ENCODE measurements at places on chromosomes 6 and 20.
A peak's percentile ranks its signal among the peaks of the same experiment; 100 is the strongest.

DNA sequence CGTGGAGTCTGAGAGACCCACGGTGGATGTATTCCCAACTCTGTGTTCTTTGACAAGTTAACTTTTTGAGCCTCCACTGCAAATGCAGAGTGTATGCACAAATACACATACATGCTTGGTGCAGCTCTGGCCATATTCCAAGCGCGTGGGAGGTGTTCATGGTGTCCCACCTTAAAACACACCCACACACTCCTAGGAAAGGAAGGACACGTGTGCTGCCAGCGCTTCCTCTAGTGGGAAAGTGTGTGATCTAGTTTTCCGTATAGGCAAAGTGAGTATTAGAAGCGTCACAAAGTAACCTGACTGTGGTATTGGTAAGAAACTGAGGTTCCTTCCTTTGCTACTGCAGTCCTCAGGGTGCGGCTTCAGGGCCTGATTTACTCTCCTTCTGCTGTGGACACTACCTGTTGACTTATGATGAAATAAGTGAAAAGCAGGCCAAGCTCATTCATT is 36.0 kb upstream of the MPC1 start:
- no peak for DNase-seq

DNA sequence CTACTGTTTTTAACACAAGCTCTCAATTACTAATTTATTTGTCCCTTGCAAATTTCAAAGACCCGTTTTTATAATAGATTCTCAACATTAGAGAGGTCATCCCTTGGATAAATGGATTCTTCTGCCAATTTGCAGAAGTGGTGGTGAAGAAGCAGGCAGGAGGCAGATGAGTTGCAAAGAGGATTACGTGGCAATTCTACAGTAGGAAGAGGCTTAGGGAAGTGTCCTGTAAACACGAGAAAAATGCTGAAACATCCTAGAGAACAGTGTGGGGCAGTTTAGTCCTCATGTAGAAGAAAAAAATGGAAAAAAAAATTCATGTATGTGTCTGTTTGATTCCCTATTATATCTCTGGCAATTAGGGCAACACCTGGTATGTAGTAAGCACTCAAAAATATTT is 87.6 kb downstream of the BMP2 start:
- DNase-seq: no peak

DNA sequence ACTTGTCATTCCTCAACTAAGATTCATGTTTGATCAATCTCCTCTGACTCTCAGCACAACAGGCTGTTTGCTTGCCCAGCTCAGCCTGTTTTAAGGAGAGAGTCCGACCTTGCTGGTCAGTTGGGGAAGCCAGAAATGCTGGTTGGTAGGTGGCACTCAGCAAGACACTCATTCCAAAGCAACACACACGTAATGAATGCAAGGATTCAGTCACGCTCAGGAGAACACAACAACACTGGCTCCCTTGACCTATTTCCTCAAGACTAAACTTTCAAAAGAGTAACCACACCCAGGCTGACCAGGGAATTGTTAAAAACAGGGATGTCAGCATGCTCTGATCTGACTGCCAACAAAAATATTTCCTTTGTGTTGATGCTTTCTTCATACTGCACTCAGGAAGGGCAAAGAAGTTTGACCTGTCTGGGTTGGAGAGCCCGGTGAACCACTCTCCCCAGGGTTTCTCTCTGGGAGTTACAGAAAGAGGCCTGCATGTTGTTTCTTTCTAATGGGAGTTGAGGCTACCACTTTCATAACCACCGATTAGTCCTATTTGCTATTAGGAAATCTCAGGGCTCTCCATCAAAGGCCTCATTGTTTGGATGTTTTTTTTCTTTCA is 25.6 kb upstream of the PREP start:
- DNase-seq: no peak

DNA sequence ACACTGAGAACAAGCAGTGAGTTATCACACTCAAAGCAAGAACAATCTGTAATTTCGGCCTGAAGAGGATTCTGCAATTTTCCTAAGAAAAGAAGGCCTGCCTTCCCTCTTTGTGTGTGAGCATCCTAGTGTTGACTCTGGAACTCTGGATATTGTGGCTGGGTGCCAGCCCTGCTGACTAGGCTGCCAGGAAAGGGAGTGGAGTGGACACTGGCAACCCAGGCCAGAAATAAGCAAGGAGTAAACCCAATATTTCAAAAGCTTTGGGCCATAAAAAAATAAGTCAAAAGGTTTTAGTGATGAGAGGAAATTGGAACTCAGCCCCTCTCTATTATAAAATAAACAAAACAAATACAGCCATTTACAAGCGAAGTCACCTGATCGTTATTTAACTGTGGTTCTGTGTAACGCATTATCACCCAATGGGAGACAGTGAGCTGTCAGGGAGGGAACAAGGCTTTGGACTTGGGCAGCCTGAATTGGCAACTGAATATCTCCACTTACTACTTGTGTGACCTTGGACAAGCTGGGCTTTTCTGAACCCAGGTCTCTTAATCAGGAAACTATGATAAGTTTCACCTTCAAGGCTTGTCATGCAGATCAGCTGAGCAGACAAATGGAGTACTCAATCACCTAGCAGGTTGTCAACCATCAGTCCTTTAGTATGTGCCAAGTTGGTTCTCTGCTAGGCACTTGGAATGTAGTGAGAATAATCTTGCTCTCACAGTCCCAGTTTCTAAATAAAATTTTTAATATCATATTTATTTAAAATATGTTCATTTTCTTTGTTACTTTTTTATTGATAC is 196.2 kb downstream of the PAX1 start:
- DNase-seq: peak; percentile 56

DNA sequence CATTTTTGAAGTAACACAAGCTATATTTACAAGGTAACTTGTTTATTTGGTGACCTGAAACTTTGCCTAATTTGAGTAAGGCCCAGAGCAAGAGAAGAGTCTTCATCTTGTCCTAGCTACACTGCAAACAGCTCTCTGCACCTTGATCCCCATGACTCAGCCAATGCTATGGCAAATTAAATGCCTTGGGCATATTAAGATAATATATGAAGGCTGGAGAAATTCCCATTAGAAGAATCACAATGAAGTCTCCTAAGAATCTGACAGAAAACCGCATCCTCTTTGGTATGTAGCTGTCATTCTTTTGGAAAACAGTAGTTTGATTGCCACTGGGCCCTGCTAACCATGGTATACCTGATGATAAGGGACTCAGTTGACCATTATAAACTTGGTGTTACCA is 204.5 kb downstream of the UBE3D start:
- no peak for DNase-seq

GRCh38 chr20:24894967-24895366 is 54.1 kb upstream of the CST7 start:
- no peak for DNase-seq

GRCh38 chr20:32465092-32465900 is 107.2 kb downstream of the ASXL1 start:
- DNase-seq: peak; percentile 64

DNA sequence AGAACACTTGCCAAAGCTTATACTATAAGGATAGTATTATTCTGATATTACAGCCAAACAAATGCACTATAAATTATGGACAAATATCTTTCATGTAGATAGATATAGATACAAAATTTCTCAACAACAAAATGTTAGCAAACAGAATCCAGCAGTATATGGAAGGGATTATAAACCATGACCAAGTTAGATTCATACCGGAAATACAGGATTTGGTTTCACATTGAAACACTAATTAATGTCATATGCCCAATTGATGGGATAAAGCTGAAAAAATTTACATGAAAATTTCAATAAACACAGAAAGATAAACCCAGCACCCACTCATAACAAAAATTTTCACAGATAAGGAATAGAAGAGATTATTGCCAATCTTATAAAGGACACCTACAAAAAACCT is 770.3 kb upstream of the SLC35B3 start:
- no peak for DNase-seq

GRCh38 chr20:63939061-63939935 is 16.9 kb downstream of the UCKL1 start:
- peak; percentile 14 for DNase-seq

DNA sequence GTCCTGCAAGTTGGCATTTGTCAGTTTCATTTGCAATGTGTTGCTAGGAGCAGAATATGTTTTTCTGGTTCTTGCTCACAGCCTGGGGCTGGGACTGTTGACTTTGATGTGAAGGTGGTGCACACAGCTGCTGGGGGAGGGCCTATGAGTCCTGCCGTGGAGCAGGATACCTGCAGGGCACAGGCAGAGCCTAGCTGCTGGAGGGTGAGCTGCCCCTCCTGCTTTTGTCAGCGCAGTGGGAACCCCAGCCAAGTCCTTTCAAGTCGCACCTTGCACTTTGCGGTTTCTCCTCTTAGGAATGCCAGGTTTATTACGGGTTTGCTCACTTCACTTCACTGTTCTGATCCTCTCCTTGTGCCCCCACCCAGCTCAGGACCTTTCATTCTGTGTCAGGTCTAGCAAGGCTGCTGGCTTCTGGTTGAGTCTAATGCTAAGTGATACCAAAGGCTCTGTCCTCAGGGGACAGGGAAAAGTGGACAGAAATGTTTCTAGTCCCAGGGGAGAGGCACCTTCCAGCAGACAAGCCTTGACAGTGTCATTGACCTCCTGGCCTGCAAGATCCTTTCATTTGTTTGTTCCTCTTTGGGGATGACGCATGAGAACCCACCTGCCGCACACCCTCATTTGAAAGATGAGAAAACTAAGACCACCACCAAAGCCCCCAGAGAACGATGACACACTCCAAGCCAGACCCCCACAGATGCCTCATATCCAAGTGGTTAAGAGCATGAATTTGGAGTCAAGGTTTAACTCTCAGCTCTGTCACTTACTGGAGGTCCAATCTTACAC is 2.7 kb upstream of the SPO11 start:
- DNase-seq: no peak

DNA sequence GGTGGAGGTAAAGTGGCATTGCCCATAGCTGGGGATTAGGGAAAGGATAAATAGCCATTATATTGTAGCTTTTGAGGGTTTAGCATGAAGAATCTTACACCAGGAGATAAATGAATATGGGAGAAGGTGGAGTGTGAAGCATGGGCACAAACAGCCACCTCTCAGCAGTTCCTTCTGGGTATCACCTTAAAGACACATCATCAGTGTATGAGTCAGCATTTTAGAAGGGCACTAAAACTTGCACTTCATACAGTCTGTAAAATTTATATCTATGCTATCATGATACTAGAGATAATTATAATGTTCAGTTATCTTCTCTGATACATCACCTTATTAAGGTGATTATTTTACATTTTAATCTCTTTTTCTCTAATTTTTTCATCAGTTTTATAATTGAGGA is 25.3 kb downstream of the SLC35A1 start:
- DNase-seq: no peak

DNA sequence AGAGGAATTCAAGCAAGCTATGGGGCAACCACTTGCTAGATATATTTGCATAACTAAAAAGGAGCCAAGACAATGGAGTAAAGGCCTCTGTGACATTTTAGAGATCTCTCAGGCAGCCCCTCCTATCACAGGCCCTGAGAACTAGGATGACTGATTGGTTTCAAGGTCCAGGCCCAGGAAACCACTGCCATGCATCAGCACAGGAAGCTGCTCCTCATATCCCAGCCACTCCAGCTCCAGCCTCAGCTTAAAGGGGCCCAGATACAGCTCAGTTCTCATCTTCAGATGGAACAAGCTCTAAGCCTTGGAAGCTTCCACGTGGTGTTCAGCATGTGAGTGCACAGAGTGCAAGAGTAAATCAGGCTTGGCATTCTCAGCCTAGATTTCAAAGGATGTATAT is 21.1 kb upstream of the THBS2 start:
- DNase-seq: no peak

- no peak for DNase-seq
Measured at GRCh38 chr6:99236010-99236409, 113.5 kb downstream of the FAXC start.

DNA sequence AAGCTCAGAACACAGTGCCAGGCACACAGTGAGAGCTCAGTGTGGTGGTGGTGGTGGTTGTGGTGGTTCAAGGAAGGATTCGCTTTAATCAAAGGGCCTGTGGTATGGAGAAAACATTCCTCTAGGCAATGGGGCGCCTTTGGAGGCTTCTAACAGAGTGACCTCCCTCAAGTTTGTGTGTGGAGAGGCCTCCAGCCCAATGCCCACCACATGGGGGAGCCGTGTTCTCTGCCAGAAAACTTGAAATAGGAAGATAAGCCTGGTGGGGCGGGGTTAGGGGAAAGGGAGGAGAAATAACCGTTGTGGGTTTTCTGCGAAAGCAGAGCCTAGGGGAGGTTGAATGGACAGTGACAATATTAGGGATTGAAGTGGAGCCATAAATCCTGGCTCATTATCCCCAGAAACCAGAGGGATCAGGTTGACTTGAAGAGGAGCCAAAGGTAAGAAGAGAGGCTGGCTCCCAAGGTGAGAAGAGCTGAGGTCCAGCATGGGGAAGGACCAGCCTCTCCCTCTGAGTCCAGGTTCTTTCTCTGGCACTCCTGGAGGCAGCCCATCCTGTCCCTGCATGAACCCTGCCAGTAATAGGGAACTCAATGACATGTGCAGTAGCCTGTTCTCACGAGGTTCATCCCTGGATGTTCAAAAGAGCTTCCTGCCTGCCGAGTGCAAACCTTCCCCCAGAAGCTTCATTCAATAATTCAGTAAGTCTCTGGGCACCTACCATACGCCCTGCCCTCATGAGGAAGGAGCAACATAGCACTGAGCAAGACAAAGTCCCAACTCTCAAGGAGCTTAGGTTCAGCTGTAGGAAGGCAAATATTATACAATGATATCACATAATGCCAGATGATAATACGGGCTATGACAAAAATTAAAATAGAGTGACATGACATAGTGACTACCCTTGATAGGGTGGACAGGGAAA is 51.4 kb downstream of the TGM2 start:
- DNase-seq: no peak

GRCh38 chr20:20712004-20712473 is 405 bp downstream of the RALGAPA2 start:
- DNase-seq: no peak

GRCh38 chr6:158475344-158476302 is 84.3 kb upstream of the TMEM181 start:
- DNase-seq: no peak

- no peak for DNase-seq
Measured at GRCh38 chr20:58718729-58719128, 26.1 kb downstream of the NPEPL1 start.

- no peak for DNase-seq
Measured at GRCh38 chr6:87257046-87257445, 65.3 kb upstream of the SMIM8 start.

GRCh38 chr20:33059741-33060390 is 6.2 kb downstream of the BPIFB3 start:
- DNase-seq: no peak

DNA sequence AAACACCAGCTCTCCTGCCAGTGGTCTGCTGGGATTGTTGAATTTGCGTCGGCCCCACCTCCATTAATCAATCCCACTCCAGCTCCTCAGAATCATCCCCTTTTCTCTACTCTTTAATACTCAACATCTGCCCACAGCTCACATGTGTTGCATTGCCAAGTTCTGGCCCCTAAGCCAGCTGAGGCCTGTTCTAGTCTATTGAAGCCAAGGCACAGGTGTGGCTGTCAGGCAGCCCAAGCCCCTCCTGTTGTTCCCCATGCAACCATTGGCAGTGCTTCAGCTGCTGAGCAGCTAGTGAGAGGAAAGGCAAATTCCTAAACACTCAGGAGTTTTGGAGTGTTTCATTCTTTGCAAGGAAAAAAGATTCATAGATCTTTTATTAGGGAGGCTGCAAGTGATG is 128.0 kb upstream of the NT5E start:
- no peak for DNase-seq

GRCh38 chr6:20021795-20022194 is 184.6 kb downstream of the ID4 start:
- no peak for DNase-seq

Data from left ventricle myocardium inferior (tissue), 1 donor.